SK-N-MC (cell line): ENCODE measurements at places on chromosomes 1 and 21.

DNA sequence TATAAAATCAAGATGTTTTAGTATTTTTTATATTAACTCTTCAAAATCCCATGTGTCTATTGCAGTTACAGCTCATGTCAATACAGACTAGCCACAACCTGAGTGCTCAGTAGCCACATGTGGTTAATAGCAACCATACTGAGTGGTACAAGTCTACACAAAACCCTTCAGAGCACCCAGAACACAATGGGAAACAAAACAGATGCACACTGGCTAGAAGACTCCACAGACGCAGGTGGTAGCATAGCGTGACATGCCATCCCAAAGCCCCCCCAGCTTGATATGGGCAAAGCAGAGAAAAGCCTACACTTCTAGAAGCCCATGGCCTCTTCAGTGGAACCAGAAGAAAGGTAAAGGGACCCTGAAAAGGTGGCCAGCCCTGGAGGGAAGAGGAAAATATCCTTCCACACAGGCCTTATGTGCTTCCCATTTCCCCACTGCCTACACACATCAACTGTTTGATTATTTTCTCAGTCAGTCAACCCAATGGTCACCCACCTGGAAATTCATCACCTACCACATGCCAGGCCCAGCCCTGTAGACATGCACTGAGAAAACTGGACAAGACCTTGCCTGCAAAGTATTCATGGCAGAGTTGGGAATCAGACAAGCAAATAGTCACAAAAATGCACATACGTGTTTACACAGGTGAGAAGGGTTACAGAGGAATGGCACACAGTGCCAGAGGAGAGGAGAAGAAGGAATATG, 175.0 kb downstream of the VAV3 start:
- DNase-seq, result no peak

DNA sequence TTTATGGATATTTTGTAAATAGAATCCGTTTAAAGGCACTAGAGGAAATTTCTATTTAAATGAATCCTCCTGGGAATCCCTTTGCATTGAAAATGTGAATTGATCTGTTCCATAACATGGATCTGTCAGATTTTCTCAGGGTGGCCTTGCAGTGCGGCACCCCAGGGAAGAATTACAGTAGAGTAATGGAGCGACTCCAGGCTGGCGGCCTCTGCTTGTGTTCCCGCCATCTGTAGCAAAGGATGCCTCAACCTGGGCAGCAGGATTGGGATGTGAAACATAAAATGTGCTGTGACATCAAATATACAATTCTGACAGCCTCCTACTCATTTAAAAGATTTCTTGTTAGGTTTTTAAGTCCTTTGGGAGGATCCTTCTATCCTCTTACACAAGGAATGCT, 115.9 kb downstream of the RHOU start:
- no peak for DNase-seq

DNA sequence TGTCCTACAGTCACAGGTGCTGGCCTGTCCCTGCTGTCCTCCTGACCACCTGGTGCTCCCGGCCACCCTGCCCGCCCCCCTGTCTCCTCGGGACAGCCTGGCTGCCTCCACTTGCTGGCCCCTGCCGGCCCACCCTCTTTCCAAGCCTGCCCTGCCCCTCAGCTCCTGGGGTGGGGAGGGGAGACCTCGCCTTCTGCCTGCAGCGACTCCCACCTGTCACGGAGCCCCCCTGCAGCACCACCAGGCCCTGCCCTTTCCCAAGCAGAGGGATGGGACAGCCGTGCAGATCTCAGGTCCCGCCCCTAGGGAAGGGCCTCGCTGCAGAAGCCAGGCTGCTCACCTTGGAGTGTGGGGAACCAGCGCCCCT, 7.5 kb downstream of the LRRC3 start:
- no peak for DNase-seq

- no peak for DNase-seq
Observed at GRCh38 chr1:147717706-147718097, 42.7 kb downstream of the GJA5 start.

DNA sequence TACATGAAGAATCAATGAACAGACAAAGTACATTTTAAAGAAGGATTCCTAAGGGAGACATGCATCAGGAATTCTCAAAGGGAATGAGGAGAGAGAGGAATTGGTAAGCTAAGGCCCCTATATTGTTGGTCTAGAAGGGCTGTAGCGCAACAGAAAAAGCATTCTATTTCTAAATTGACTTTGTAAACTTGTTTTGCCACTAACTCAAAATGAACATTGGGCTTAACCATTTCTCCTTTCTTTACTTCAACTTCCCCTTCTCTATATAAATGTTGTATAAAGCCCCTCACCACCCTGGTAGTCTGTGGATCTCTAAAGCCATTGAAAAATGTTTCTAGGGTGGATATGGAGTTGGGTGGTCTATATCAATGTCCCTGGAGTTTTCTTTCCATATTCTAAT, 20.4 kb upstream of the OR6N2 start:
- no peak for DNase-seq

DNA sequence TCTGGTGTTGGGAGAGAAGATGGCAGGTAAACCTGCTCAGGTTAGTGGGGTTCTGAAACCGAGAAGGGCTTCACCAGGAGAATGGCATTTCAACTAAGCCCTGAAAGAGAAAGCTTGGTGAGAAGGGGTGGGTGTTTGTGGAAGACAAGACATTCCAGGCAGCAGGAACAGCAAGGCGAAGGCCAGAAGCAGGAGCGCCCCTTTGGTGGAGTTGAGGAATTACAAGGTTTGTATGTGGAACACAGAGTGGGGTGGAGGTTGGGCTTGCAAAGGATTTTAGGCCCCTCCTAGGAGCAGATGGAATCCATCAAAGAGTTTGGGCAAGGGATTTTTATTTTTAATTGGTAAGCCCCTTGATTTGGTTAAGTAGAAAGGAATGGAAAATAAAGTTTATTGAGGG, 24.8 kb upstream of the ELOA start:
- no peak for DNase-seq

DNA sequence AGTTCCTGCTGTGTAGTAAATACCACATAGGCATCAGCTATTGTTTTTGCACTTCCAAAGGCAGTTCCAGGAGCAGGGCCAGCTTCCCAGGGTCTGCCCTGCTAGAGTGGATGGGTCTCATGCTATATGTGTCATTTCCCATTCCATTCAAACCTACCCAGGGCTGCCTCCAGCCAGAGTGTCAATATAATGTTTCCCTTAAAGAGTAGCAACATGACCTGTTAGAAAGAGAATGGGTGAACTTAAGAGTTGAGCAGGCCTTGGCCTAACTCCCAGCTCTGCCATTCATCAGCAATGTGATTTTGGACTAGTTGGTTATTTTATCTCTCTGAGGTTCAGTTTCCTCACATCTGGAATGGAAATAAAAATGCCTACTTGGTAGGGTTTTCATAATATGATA, 44.9 kb downstream of the RAB3B start:
- DNase-seq, result no peak

- no peak for DNase-seq
Observed at GRCh38 chr1:24756395-24756794, 11.1 kb downstream of the CLIC4 start.

DNA sequence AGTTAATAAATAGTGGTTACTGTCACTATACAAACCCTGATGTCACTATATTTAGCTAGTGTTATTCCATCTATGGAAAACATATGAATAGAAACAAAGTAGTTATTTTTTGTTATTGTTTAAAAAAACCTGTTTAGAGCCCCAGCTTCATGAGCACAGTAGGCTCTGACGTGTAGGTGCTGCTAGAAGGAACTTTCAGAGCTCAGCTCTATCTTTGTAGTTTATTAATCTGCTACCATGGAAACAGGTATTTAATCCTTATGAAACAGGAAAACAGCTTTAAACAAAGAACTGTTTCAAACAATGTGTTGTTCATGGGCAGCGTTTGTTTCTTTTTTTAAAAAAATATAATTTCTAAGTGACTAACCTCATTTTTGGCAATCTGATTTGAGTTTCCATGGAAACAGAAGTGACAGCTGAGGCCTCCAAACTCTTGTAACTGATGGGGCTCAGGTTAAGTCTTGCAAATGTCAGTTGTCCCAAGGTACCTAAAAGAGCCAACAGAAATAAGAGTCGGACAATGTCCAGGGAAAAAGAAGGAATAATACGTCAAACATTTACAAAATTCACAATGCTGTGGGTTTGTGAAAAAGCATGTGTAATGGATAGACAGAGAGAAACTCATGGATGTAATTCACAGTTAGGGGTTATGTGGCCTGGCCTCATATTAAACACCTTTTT, 162.0 kb upstream of the C21orf91 start:
- DNase-seq, result no peak

- DNase-seq, result no peak
Observed at GRCh38 chr1:226656601-226657277, 82.3 kb downstream of the ITPKB start.

DNA sequence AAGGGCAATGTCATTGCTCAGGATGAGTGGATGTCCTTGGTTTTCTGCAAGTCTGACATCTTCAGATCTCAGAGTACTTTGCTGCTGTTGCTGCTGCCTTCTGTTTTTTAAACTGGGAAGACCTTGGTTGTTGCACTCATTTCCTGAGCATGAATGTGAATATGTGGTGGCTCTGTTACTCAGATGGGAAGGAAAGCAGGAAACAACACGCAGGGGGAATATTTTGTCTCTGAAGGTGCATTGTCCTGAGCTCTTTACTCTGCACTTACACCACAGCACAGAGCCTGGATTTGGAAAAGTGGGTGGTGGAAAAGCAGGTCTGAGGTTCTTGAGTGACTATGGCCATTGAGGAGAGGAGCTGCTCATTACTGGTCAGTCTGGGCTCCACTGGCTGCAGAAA, 36.3 kb downstream of the PTGFRN start:
- DNase-seq, result no peak

DNA sequence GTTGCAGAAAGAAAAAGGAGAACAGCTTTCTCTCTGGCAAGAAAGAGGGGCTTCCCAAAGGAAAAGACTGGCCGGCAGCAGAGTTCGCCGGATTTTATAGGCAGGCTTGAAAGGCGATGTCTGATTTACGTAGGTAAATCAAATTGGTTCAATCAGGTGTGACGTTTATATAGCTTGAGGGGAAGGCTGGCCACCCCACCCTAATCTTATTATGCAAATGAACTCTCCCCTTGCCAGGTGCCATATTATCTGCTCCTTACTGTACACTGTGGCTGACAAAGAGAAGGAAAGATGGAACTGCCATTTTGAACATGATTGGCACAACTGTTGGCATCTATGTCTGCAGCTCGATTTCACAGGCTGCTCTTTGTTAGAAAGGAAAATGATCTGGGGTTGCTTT, 16.8 kb upstream of the INTS3 start:
- no peak for DNase-seq

GRCh38 chr1:230827081-230827681, 41.1 kb downstream of the C1orf198 start:
- no peak for DNase-seq

DNA sequence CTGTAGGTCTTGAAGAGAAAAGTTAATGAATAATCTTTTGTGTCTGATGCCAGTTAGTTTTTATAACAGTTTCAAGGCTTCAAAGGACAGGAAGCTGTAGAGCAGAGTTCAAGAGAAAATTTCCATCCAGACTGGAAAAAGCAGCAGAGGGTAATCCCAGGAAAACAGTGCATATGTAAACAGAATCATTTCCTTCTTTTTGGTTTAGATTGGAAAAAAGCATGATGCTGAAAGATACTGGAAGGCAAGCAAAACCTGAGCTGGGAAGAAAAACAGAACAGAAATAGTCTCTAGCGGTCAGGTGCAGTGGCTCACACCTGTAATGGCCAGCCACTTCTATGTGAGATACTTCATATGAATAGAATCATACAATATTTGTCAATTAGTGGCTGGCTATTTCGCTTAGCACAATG, 71.9 kb downstream of the ZSWIM5 start:
- no peak for DNase-seq

DNA sequence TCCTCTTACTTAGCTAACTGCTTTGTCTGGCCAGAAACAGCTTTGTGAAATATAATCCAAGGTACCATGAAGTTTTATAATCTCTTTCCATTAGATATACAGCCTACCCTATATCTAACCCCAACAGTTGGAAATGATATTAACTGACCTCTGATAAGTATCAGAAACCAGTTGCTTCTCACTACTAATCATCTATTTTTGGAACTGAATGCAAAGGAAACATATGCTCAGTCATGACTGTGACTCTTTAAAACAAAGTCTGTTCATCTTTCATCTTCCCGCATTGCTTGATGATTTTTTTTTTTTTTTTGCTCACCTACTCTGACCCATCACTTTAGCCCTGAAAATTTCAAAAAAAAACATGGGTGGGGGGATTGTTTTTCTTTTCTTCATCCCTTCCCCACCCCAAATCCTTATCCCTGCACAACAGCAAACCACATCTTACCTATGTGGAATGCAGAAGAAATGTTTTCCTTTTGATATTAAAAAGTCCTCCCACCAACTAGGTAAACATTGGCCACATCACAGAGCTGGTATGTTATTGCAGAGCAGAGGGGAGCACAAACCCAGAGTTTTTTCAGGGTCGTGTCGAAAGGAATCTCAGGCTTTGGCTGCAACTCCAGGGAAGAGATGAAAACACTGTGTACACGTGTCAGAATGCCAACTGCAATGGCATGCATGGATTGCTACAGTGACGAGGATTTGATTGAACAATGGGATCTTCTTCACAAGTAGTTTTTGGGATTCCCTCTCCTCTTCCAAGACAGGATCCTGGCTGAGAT, 137.3 kb downstream of the SLC30A10 start:
- no peak for DNase-seq

- DNase-seq, result no peak
Observed at GRCh38 chr1:89955311-89956205, 39.4 kb upstream of the ZNF326 start.

- DNase-seq, result no peak
Observed at GRCh38 chr1:43935711-43936427, 2.3 kb downstream of the ARTN start.

DNA sequence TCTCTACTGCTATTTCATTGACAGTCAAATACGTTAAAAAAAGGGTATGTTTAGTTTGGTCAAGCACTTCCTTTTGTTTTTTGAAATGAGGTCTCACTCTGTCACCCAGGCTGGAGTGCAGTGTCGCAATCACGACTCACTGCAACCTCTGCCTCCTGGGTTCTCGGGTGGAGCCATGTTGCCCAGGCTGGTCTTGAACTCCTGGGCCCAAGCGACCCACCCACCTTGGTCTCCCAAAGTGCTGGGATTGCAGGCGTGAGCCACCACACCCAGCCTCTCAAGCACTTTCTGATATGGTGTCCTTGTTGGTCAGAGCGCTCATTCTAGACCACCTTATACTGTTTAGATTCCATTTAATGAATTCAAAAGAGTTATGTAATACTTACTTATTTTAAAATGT, 20.9 kb upstream of the RHBDL2 start:
- no peak for DNase-seq

GRCh38 chr1:29251164-29252124, 15.1 kb downstream of the PTPRU start:
- no peak for DNase-seq
